ENCODE measurements at places on chromosomes 4 and X.
A peak's percentile ranks its signal among the peaks of the same experiment; 100 is the strongest.

DNA sequence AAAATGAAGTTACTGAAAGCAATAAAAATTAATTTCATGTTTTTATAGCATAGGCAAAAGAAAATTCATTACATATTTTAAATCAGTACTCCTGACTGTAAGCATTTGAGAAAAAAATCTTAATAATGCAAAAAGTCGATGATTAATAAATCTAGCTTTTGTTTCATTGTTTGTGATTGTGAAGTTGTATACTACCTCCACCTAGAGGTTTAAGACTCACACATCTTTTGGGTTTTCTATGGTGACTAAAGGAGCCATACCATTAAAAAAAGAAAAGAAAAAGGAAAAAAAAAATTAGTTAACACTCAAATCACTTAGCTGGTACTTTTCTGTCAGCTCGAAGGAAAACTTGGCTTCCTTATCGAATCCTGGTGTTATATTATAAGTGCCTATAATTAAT, 2.0 kb downstream of the GABRA2 start:
- no peak for DNase-seq

GRCh38 chrX:134374294-134374693, 85.7 kb upstream of the HPRT1 start:
- no peak for DNase-seq

- DNase-seq = no peak
Measured at GRCh38 chrX:21469071-21469470, 94.9 kb downstream of the CNKSR2 start.

DNA sequence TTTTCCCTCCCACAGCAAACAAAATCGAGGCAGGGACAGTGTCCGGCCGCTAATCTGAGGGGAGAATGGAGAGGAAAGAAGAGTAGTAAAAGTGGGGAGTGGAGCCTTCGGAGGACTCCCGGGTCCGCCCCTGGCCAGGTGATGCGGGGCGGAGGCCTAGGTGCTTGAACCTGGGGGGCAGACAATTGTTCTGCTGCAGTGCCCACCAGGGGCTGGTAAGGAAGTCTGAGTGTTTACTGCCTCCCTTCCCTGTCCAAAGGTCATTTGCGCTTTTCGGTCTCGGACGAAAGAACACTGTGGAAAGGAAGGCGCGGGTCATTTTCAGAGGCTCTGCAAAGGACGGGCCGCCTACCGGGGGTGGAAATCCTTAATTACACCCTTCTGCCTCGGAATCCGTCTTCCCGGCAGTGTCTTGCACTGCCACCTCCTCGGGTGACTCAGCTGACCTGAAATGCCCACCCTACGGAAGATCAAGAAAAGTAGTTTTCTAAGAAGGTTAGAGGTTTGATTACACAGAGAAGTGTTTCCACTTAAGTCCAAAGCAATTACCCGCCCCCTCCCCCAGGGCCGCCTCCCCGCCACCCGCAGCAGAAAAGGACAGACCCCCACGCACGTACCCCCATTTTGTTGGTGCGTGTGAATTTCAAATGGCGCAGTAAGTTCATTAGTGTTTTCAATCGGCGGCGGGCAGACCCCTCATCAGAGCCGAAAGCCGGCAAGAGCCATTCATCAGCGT, 99.9 kb upstream of the TENM3 start:
- no peak for DNase-seq

DNA sequence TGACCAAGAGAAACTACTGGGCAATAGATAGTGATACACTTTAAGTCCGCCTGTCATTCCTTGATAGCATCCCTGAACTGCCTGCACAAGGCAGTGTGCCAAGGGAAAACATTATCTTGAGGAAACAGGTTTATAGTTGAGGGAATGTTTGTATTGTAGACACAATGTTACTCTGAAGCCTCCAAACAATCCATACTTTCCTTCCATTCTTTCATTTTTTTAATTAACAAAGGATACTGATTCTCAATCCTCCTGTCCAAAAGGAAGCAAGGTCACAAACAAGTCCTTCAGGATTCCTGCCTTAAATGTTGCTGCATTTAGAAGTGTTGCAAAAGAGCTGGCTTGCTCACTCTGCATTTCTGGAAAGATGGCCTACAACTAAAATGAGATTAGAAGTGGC, 61.7 kb upstream of the PRSS48 start:
- no peak for DNase-seq

DNA sequence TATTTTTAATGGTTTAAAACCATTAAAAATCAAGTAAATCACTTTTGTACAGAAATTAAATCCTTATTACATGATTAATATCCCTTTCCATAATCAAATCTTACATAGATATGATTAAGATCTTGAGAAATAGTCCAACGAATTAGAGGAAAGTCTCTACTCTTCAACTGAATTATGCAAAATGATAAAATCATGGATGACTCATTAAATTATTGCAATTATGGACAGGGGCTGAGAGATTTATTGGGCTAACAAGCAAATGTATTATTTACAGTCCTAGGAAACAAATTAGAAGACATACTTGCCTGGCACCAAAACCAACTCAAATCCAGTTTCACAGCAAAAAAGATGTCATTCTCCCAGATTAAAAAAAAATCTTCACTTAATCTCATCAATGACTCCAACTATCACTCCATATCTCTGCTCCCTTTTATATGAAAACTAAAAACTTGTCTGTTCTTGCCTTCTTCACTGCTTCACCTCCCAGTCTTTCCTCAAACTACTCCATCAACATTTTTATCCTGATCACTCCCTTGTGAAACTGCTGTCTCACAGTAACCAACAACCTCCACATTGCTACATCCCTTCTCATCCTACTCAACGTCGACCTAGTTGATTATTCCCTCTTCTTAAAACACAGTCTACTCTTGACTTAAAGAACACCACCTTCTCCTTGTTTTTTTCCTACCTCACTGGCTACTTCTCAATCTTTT, 18.4 kb upstream of the DDX60 start:
- no peak for DNase-seq

- DNase-seq = no peak
Measured at GRCh38 chrX:106178826-106179225, 10.7 kb downstream of the PWWP3B start.

- no peak for DNase-seq
Measured at GRCh38 chrX:46913667-46914066, 1.4 kb downstream of the JADE3 start.

DNA sequence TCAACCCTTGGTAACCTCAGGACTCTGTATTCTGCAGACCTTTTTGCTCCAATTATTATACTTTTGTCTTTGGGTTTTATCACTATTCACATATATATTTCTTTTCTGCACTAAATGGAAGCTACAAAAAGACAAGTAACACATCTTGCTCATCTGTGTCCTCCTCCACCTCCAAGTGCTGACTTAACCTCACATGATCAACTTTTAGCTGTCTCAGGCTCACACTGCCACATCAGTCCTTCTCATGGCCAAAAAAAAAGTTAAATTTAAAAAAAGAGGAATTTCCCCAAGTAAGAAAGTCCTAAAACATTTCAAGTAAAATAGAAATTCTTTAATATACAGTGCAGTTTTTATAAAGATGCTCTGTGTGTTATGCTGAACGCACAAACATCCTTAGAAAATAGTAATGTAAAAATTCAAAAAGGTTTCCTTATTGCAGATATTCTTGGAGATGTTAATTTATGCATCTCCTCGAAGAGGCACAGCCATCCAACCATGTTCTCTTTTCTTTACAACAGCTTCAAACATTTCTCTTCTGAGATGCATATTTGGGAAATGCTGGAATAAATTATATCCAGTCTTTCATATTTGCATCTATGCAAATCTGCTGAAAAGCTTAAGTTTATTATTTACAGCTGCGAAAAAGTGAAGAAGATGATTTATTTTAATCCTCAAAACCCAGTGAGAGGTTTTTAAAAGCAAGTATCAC, 37.6 kb downstream of the ARAP2 start:
- no peak for DNase-seq

DNA sequence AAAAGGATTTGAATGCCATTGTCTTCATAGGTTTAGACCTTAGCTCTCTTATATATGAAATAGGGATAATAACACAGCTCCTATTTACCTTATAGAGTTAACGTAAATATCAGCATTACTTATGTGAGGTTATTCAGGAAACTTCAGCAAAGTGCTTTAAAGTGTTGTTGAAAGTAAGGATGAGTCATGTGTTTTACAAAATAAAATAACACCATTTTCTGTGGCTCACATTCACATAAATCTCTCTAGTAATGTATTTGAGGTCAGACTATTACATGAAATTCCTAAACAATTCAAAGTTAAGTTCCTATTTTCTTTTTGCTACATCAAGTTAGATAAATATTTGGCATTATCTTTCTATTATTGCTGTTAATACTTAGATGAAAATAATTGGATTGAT, 2.9 kb downstream of the GNRHR start:
- DNase-seq = no peak

GRCh38 chr4:55706541-55706940, 70.4 kb upstream of the NMU start:
- DNase-seq = no peak

DNA sequence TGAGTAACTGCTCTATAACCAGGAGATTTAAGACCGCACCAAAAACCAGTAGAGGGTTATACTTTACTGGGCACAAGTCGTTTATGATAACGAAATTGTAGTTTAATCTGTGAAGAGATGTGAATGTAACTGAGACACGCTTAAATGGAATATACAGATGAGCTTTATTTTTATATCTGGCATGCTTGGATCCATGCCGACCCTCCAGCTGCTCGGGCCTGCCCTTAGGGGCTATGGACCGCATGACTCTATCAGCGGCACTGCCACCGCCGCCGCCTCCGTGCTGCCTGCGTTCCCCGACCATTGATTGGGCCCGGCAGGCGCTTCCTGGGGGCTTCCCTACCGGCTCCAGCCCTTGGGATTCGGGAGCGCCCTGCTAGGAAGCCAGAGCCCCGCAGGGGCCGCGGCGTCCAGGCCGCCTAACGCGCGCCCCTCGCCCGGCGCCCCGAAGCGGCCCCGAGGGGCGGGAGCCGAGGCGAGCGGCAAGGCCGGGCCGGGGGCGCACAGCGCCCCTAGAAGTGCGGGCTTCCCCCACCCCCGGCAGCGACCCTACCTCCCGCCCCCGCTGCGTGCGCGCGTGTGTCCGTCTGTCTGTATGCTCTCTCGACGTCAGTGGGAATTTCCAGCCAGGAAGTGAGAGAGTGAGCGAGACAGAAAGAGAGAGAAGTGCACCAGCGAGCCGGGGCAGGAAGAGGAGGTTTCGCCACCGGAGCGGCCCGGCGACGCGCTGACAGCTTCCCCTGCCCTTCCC, at the start of gene NFKB1:
Gene NFKB1, plus strand, starts transcription at position 664 of the 751 bp plus-strand sequence. CDS start 24,160 bp downstream, outside the sequence.
- peak; percentile 70 for DNase-seq

- DNase-seq = no peak
Measured at GRCh38 chrX:21741869-21742701, 15.8 kb downstream of the SMPX start.

DNA sequence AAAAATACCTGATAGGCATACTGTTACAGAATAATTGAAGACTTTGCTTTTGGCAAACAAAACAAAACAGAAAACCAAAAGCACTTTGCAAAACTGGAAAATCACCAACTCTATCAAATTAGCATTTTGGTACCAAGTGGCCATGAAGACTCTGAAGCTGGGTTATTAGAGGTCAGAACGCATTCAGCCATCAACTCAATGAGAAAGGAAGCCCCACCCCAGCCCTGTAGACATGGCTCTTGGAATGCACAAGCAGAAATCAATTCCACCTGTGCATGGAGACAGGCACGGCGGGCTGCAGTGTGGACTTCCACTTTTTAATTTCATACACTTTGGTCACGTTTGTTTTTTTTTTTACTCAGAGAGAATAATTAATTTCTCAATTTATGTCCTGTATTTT, 93.6 kb upstream of the DHX15 start:
- DNase-seq = no peak

DNA sequence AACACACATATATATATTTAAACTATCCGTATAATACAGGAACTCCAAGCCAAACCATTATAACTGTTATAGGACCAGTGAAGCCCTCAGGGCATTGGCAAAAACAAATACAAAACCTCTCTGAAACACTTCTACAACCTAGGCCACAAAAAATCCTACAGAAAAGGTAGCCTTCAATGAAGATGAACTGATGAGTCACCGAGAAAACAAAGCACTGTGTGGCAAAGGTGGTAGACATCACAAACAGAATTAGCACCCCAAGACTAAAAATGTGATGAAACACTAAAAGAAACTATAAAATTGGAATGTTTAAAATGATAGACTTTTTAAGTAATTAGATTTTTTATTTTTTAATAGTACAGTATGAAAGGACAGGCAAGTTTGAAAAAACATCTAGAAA, 5.5 kb upstream of the HSPA4L start:
- DNase-seq = no peak

- no peak for DNase-seq
Measured at GRCh38 chrX:103442536-103442901, 66.2 kb downstream of the BEX3 start.

DNA sequence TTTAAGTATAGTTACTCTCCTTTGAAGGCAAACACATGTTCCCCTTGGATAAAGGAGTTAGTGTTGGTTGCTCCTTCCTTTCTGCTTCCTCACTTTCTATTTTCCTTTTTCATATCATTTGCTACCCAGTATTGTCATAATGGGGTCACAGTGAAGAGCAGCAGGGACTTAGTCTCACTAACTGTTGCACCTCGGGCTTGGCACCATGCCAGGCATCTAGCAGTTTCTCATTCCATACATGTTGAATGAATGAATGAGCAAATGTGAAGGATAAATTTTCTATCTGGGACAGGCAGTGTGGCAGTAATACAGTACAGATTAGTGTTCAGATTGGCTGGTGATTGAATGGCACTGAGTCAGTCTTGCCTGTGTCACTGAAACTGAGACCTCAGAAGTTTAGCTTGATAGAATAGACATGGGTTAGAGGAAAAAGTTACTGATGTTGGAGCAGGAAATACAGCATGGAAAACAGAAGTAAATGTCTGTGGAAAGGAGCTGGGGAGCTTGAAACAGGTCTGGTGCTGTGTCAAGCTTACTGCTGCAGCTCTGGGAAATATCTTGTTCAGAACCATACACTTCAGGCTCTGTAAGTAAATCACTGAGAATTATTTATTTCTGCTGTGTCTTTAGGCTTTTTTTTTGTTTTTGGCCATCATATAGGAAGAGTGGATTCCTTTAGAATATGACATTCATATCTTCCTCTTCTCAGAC, 55.8 kb upstream of the PITX2 start:
- no peak for DNase-seq

Data from stimulated activated CD8-positive, alpha-beta memory T cell treated with anti-CD3 and anti-CD28 coated beads, Interleukin-4, amount 100 ng/mL, for 1 hour (primary cell).